ENCODE measurements at places on chromosomes 12 and 14.

DNA sequence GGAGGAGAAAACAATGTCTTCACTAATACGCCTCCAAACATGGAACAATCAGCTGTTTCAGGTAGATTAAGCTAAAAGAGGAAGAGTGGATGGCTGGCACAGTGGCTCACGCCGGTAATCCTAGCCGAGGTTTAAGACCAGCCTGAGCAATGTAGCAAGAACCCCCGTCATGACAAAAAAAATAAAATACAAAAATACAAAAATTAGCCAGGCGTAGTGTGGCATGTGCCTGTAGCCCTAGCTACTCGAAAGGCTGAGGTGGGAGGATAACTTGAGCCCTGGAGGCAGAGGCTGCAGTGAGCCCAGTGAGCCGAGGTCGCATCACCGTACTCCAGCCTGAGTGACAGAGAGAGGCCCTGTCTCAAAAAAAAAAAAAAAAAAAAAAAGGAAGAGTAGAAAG is 1.2 kb upstream of the MED13L start:
- no peak for DNase-seq

- DNase-seq, result no peak
Observed at GRCh38 chr12:32032205-32032810, 73.1 kb downstream of the RESF1 start.

DNA sequence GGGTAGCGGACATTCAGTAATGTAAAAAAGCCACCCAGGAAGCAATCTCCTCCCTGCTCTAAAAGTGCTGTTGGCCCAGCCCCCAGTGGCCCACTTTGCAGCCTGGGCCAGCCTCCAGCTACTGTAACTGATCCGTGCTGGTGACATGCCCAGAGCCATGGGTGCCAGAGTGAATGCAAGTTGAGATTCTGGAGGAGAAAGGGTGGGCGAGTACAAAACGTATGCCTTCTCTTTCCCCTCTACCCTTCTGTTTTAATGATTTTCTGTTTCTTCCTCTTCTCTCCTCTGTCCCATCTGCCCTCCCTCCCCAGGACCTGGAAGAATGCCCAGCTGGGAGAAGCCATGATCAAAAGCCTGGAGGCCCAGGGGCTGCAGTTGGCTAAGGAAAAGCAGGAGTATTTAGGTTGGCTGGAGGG is 16.9 kb downstream of the PLEKHD1 start:
- DNase-seq, result no peak

DNA sequence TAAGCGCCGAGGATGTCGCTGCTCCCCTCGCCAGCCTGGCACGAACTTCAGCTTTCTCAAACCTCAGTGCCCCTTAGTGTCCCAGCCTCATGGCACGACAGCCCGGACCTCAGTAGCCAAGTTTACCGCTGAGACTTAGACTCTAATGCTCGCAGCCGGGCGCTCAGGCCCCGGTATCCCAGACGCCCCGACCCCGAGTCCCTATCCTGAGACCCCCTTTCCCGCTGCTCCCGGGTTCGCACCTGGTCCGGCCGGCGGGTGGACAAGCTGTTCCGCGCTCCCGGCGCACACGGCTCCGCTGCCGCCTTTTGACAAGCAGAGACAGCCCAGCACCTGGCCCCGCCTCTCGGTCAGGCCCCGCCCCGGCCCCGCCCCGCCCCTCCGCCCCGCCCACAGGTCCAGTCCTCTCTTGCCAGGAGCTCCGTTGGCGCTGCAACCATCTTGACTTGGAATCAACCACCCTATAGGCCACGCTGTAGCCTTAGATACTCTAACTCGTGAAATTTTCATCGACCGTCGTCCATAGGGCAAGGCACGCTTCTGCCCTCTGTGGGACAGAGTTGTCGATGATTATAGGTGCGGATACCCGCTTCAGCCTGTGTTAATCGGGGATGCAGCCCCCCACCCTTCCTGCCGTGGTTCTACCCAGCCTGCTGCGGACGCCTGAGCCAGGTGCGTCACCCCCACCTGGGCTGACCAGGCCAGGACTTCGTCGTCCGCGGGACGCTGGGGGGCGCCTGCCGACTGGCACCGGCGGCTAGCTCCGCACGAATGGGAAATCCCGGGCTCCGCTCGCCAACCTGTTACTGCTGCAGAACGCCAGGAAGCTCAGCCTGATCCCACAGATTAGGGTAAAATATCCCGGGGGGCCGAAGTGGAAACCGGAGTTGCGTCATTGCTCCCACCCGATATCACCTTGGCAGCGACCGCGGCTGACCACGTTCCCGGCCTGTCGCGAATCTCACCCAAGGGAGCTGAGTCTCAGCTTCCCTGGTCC is at the start of gene VDR:
TSS of gene VDR (minus strand) at position 282 of the 997 bp plus-strand sequence. CDS start 25,881 bp downstream, outside the sequence.
- no peak for DNase-seq

DNA sequence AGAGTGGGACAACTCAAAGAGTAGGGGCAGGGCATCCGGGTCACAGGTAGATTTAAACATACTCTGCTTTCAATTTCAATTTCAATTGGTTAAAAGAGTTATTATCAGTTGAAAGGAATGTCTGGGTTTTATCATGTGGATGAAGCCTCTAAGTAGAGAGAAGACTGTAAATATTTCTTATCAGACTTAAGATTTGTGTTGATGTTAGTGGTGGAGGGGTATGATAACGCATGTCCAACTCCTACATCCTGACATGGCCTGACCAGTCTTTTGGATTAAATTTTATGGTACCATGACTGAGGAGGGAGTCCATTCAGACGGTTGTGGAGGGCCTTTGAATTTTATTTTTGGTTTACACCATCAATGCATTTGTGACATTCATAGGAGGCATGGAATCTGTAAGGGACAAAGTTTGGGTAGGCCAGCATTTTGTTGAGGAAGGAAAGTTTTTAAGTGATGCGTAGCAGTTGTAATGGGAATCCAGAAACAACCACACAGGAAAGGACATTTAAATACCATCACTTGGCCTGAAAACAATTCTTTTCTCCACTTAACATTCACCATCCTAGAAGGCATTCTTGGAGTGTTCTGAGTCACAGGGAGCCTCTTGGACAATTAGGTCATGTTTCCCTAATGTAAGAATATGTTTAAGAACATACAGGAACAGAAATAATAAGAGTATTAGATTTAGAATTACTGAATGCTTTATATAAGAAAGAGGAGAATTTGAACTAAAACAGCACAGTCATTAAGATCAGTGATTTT is 371.9 kb downstream of the ATP23 start:
- no peak for DNase-seq

- no peak for DNase-seq
Observed at GRCh38 chr12:33813536-33813935, 208.8 kb upstream of the ALG10 start.

DNA sequence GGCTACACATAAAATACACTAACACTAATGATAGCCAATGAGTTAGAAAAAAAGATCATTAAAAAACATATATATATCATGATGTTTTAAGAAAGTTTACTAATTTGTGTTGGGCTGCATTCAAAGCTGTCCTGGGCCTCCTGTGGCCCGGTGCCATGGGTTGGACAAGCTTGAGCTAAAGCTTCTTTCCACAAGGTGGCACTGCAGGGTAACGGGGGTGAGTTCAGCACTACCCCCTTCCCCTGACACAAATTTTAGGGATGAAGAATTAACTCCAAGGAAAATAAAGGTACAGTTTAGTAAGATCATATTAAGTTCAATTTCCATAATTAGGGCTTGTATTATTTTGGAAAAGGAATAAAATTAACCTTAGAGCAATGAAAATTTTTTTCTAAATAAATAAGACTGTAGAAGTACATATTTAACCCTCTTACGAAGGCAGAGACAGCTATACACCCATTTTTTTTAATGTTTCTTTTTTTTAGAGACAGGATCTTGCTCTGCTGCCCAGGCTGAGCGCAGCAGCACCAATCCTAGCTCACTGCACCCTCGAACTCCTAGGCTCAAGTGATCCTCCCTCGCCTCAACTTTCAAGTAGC is 38.9 kb downstream of the PPP1R13B start:
- no peak for DNase-seq

DNA sequence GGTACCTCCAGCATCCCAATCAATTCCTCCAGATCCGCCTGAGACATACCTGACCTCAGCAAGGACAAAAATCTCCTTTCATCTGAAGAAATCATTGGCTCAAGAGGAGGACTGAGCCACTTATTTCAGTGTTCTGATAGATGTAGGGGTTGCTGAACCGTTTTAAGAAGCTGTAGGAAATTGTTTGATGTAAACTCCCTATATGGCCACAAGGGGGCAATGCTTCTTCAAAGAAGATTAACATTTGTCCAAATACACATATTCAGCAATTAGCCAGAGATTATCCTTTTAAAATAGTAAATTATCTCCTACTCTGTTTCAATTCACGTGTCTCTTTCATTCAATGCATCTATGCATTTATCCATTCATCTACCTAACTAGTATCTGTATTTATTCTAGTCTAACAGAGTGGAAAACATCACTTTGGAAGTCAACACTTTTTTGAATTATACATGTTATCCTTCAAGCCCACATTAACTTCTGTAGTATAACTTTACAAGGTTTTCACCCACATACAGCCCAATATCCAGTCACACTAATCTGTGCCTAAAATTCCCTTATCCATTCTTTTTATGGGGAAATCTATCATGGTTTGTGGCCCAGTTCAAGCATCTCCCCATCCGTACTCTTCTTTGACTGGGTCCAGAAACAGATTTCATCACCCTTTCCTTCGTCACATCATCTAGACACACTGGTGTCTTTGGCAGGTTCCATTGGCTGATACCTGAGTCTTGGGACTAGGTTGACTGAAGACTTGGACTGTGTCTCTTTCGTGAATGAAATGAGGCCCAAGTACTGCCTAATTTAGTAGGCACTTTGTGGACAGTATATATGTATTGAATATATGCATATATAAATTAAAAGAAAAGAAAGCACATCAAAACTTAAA is 411.0 kb upstream of the OR4E1 start:
- no peak for DNase-seq

- no peak for DNase-seq
Observed at GRCh38 chr12:116920939-116921338, 10.2 kb downstream of the FBXW8 start.

DNA sequence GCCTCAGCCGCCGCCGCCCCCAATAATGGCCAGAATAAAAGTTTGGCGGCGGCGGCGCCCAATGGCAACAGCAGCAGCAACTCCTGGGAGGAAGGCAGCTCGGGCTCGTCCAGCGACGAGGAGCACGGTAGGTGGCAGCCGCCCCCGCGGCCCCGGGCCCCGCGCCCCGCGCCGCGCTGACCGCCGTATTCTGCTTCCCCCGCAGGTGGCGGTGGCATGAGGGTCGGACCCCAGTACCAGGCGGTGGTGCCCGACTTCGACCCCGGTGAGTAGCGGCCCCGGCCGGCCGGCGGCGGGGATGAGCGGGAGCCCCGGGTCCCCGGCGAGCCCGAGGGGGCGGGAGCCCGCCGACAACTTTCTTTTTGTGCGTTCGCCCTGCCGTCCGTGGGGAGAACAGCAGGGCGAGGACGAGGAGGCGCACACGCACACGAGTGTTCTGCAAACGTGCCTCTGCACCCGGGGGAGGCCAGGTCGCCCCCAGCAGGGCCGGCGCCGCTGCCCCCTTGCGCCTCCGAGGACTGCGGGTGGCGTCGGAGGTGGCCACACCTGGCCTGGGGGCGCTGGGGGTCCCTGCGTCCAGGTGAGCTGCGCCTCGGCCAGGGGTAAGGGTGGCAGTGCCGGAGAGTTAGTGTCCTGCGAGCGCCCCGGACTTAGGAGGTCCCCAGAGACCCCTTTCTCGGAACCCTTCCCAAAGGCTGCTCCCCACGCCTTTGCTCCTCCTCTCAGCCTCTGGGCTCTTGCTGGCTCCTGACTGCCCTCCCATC is 794 bp downstream of the RCOR1 start:
- DNase-seq, result no peak

- DNase-seq, result no peak
Observed at GRCh38 chr14:54674046-54674741, 107.3 kb downstream of the SAMD4A start.

- no peak for DNase-seq
Observed at GRCh38 chr12:77047341-77048109, 17.8 kb downstream of the E2F7 start.

DNA sequence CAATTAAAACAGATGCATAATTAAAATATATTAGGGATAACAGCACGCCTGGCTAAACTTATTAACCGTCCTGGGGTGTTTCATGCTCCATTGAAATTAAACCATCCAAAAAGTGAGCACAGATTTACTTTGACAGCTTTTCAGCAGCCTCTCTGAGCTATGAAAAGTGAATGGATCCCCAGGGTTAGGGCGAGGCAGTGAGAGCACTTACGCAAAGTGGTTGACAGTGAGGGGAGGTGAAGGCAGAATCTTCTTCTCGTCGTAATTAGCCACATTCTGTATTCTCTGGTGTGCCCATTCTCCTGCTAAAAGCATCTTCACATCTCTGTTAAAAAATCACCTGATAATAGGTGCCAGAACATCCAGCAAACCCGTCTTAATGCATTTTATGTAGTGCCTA is 1.9 kb downstream of the TMTC2 start:
- DNase-seq, result no peak

DNA sequence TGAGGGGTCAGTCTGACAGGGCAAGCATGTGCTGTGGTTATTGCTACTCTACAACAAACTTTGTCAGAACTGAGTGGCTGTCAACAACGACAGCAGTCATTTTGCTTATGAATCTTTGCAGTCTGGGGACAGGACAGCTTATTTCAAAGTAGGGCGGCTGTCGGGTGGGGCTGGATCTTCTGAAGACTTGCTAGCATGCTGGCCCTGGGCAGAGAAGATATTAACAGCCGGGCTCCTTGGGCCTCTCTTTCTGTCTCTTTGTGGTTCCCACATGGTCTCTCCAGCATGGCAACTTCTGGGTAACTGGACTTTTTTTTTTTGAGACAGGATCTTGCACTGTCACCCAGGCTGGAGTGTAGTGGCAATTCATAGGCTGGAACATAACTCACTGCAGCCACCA is 33.9 kb upstream of the ALDH2 start:
- DNase-seq, result no peak

DNA sequence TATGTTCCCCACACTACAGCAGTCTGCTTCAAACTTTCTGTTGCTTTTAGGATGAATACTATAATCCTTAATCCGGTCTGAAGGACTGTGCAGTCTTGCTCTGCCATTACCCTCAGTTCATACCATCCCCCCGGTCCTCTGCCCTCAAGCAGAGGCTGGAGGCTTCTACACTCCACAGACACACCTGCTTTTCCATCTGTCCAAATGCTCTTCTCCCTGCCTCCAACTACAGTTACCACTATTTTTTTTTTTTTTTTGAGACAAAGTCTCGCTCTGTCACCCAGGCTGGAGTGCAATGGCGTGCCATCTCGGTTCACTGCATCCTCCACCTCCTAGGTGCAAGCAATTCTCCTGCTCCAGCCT is 19.3 kb upstream of the KCNH3 start:
- no peak for DNase-seq

DNA sequence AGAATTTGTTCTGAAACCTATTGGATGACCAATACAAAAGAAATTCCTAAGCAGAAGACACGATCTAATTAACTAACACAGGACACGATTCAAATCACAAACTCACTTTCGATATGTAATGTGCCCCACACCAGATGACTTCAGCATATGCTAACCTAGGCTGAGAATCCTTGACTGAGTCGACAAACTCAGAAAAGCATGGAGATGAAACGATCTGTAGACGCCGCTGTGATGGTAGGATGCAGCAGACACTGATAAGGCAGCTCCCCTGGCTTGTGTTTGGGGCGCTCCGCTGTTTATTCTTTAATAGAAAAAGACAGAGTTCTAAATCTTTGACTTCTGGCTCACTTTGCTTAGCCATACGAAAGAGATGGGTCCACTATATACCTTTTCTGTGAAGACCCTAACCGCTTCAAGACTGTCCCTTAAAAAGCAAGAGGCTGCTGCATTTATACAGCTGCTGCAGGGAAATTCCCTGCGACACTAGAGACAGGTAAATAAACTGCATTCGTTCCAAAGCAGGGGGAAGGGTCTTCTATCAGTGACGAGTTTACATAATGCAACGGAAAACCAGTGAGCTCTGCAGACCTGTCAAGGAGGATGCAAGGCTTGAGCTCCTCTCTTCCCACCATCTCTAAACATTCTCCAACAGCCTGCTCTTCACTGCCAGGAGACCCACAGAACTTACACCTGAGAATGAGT is 929 bp downstream of the CHD8 start:
- no peak for DNase-seq
